ENCODE measurements at places on chromosomes 13 and 19. TPM values are rescaled to one million over a fixed set of nuclear protein-coding genes. Genes with fewer than 3 reads are reported as not detected.

GRCh38 chr13:95039415-95039814, 261.8 kb downstream of the ABCC4 start:
- DNase-seq, result no peak

GRCh38 chr19:11324079-11324661, 15.3 kb downstream of the RAB3D start:
- DNase-seq, result no peak

DNA sequence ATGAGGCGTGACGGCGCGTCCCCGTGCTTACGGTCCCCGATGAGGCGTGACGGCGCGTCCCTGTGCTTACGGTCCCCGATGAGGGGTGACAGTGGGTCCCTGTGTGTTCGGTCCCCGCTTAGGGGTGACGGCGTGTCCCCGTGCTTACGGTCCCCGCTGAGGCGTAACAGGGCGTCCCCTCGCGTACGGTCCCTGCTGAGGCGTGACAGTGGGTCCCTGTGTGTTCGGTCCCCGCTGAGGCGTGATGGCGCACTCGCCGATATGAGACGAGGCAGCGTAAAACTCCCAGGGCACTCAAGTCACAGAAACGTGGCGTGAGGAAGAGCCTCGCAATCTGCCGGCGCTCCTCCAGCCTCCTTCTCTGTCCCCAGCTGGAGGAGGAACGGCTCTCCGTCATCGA, 20.9 kb downstream of the CFAP97D2 start:
- DNase-seq, result no peak

- DNase-seq, result no peak
Observed at GRCh38 chr13:26709461-26709860, 51.1 kb downstream of the GPR12 start.

GRCh38 chr13:52945348-52945747, 83.3 kb upstream of the OLFM4 start:
- no peak for DNase-seq

DNA sequence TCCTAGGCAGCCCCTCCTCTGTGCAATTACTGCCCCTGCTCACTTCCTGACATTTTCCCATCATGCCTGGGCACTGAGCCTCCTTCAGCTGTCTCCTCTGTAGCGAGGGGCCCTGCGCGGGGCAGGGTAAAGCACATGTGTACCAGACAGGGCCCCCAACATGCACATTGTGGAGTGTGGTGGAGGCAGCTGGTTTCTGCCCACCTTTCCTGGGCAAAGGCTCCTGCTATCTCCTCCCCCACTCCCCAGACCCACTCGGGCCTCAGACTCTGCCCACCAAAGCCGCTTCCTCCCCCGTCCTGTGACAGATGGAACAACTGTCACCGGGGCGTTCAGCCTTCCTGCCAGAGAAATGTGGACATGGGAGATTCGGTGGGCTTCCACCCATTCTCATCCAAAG, 2.9 kb upstream of the KPTN start:
- no peak for DNase-seq

DNA sequence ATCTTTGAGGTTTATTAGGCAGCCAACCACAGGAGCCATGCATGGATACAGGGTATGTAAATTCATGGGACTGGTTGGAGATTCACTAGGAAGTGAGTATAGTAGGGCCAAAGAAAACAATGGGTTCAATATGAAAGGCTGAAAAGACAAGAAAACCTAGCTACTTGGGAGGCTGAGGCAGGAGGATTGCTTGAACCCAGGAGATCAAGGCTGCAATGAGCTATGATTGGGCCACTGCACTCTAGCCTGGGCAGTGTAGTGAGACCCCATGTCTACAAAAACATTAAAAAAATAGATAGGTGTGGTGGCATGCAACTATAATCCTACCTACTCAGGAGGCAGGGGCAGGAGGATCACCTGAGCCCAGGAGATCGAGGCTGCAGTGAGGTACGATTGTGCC, 10.3 kb upstream of the SLC1A5 start:
- no peak for DNase-seq

GRCh38 chr13:41213316-41213715, 18.9 kb upstream of the KBTBD7 start:
- DNase-seq, result no peak

GRCh38 chr13:36850790-36851438, 31.9 kb downstream of the RFXAP start:
- DNase-seq, result no peak

- DNase-seq, result no peak
Observed at GRCh38 chr13:66009241-66009640, 1220.9 kb downstream of the PCDH9 start.

DNA sequence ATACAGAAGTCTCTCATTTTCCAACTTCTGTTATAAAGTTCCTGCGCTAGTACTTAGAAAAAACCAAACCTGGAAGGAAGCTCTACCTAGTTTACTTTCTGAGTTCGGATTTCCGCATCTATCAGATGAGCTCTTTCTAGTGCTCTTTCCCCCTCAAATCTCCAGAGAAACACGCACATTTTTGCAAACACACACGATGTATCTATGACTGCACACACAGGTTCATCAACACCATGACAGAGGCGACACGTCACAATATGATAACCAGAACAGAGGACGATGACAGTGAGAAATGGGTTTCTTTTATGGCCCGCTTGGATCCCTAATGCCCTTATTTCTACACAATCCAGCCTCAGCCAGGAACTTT, 629 bp upstream of the LRRC63 start:
- DNase-seq, result peak; percentile 16

DNA sequence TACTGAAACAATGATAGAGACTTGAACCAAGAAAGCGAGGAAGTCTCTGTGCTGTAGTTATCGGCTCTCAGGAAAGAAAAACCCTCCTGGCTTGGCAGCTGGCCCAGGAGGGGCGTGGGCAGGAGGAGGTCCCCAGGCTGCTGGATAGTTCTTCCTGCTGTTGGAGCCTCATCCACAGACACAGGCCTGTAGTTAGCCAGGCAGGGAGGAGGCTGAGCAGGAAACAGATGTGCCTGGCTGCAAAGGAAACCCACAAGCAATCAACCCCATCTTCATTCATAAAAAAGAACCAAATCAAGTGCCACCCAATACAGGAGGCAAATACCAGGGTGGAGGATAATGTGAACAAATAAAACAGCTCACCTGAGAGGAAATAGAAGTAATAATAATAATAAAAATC, 86.2 kb downstream of the IRS2 start:
- no peak for DNase-seq

DNA sequence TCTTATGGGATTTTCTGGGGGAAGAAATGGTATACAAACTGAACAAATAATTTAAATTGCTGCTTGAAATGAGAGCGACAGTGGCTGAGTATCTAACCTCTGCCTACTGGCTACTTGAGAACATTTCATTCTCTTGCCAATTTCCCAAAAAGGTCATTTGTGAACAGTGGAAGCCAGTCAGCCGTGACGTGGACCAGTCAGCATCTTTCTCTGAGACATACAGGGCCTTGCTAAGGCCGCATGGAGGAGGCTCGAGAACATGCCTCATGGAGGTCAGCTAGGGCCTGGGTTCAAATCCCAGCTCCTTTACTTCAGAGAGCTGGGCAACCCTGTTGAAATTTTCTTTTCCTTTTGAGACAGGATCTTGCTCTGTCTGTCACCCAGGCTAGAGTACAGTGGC, 20.3 kb downstream of the ZC3H4 start:
- no peak for DNase-seq

GRCh38 chr13:106152047-106152446, 383.4 kb downstream of the EFNB2 start:
- no peak for DNase-seq

DNA sequence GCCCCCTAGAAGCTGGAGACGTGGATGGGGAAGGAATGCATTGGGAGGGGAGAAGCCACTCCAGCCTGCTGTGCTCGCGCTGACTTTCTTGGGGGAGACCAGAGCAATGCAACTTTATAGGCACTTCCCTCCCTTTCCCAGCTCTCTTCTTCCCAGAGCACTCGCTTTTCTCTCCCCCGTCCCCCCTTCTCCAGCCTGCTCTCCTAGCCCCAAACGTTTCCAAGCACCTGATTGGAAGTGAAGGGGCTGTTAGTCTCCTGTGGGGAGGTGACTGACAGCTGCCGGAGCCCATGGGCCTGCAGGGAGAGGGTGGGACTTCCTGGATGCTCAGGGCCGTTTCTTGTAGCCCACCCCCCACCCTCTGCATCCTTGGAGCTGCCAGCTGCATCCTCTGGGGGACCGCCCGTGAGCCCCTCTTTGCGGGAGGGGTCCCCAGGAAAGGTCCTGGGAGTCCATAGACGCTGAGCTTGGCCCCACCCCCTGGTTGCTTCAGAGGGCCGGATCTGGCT, 2.5 kb downstream of the HDGFL2 start:
- DNase-seq, result no peak

The ZNF90 gene
- total RNA-seq, result 7.5 TPM

The PRR19 gene
- 1.3 TPM for total RNA-seq

The SIGLEC14 gene
- total RNA-seq, result not detected

The SHD gene
- not detected for total RNA-seq

The CERS4 gene
- 19.6 TPM for total RNA-seq

The FCAR gene
- not detected for total RNA-seq

The CHST8 gene
- not detected for total RNA-seq
